NCI-H510A treated with DMSO at 0.1 percent for 48 hours (cell line): ENCODE measurements at places on chromosomes 11 and 22.
A peak's percentile ranks its signal among the peaks of the same experiment; 100 is the strongest.

- DNase-seq, result no peak
Measured at GRCh38 chr22:47995264-47995627, 1232.8 kb downstream of the TBC1D22A start.

DNA sequence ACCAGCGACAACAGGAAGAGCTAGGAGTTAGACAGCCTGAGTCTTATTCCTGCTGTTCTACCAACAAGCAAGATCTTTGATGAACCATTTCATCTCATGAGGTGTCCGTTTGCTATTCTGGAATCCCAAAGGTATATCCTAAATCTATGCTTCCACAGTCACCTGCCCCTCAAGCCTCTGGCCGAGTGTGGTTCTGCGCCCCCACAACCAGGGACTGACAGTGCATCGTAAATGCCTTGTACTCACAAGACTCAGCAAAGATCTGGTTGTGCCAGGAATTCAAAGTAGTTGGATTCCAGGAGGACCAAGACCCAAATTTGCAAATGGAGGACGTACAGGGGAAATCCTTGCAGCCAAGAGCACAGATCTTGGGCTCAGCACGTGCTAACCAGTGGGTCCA, 47.5 kb upstream of the JAM3 start:
- no peak for DNase-seq

- no peak for DNase-seq
Measured at GRCh38 chr11:41947392-41947791, 487.9 kb upstream of the LRRC4C start.

DNA sequence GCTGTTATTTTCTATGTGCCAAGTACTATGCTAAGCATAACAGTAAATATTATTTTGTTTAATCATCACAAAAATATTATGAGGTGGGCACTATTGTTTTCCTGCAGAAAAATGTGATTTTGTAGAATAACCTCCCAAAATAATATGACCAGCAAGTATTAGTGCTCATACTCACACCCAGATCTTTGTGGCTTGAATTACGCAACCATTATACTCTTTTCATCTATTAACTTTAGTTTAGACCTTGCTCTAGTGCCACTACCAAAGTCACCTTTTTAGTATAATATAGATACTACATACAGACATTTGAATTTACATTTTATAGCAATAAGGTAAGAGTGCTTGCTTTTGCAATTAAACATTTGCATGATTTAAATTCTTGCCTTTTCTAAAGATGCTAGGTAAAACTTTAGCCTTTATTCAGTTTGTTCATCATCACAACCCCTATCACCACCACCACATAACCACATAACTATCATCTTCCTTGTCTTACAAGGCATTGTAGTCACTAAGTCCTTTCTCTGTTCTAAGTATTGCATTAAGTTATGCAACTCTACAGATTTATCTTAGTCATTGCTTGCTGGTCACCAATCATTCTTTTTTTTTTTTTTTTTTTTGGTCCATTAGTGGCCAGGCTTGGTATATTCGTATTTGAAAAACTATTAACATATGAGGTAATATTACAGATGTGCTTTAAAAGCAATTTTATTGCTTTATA, 68.4 kb downstream of the GAS2 start:
- DNase-seq, result no peak

- no peak for DNase-seq
Measured at GRCh38 chr11:98180921-98181320, 839.8 kb upstream of the CNTN5 start.

DNA sequence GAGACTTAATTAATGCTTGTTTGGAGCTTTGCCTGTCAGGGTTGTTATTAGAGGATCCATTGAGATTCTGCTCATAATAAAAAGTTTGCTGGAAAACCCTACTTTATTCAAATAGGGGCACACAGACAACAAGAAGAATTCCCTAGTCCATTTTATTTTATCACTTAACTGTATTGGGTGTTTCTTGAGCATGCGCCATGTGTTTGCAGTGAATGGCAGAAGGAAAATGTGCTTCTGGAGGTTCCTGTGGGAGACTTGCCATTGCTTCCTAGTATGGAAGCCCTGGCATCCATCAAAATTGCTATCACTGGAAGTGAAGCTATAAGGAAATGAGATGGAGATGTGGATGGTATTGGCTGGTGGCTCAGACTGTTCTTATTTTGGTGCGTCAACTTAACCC, 106.6 kb upstream of the GALNT18 start:
- DNase-seq, result no peak

GRCh38 chr11:47408598-47409439, 429 bp downstream of the SLC39A13 start:
- no peak for DNase-seq

- DNase-seq, result no peak
Measured at GRCh38 chr11:95595973-95596489, 193.6 kb downstream of the FAM76B start.

DNA sequence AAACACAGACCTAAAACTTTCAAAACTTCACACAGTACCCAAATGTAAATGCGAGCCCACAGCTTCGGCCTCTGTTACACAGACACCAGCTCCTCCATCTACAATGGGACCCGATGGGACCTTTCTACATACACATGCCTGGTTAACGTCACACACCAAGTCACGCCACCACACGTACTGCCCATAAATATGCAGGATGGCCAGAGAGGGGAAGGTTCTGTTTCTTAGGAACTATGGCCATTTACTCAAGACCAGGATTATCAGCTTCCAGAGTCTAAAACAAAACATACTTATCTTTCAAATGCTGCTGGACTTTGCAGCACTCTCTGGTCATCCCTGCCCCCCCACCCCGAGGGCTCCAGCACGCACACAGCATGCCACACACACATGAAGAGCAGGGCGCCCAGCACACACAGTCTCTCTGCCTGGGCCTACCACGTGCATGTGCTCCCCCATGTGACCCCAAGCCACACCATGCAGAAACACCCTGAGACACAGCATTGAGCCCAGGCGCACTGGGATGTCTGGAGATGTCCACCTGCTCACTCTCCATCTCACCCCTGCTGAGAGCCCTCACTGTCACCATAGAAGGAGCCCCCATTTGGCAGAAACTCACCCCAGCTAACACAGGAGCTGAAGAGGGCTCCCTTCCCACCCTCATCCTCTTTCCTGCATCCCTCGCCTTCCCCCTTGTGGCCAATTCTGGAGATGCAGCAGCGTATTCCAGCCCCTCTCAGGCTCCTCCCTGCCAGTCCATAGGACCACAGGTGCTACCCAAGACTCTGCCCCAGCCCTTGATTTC, 61.8 kb downstream of the SLC22A12 start:
- peak; percentile 42 for DNase-seq

GRCh38 chr22:19877626-19878339, 23.1 kb upstream of the GNB1L start:
- no peak for DNase-seq

DNA sequence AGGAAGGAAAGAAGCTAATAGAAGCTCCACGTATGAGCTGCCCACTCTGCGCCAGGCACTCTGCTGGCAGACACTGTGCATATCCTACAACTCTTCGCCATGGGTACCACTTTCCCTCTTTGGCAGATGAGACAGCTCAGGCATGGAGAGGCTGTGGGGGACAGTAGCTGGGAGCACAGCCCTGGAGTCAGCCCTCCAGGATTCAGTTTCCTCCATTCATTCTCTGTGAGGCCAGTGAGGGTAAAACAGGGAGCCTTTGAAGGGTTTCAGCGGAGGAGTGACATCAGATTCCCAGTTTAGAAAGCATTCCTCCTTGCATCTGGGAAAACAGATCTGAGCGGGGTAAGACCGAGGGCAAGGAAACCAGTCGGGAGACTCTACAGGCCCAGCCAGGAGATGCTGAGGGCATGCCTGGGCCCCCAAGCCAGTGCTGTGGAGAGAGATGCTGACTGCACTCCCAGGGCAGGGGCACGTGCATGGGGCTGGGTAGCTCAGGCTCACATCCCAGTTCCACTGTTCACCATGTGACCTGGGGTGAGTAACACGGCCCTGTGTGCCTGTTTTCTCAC, 58.3 kb upstream of the EMID1 start:
- no peak for DNase-seq

- no peak for DNase-seq
Measured at GRCh38 chr11:3139481-3140290, 25.4 kb downstream of the OSBPL5 start.

- DNase-seq, result no peak
Measured at GRCh38 chr11:96319898-96320656, 22.9 kb downstream of the MAML2 start.

GRCh38 chr11:12109591-12110196, 696 bp upstream of the MICAL2 start:
- no peak for DNase-seq

DNA sequence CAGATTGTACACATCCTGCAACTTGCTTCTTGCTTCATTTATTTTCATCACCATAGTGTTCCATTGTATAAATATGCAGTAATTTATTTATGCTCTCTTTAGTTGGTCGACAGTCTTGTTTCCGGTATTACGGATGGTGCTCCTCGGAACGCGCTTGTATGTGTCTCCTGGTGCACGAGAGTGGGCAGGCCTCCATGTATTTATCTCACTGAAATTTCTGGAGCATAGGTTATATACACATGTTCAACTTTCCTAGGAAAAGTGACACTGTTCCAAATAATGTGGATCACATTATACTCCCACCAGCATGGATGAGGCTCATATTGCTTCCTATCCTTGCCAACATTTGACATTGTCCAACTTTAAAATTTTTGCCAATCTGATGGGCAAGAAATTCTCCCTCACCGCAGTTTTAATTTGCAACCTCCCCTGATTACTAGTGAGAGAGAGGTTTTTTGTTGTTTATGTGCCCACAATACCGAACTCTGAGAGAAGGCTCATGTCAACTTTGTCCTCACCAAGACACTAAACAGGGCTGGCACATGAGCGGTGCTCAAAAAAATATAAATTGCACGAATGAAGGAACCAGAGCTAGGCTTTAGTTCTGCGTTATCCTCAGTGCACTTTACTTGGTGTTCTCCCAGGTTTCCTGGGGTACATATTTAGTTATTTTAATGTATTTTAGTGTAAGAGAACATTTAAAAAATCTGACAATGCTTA, 3.8 kb downstream of the CSNK2A3 start:
- DNase-seq, result no peak

- DNase-seq, result no peak
Measured at GRCh38 chr11:123191939-123192338, 3.1 kb downstream of the CLMP start.

- DNase-seq, result no peak
Measured at GRCh38 chr11:17865765-17866428, 131.3 kb downstream of the KCNC1 start.

DNA sequence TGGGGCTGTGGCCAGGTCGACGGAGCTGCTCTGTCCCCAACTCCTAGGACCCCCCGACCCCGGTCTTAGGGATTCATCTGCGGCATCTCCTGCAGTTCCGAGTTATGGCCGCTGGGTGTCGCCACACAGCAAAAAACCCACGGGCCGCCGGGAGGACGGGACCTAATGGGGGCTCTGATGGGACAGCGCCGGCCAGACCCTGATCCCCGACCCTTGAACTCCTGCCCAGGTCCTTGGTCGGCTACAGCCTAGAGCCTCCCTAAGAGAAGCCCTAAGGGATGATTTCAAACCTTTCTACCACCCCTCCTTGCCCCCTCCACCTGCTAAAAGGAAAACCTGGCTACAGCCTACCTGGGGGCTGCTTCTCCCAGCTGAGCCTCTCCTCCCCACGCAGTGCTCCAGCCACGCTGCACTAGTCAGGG, 30.8 kb upstream of the LRRC10B start:
- DNase-seq, result peak; percentile 24

DNA sequence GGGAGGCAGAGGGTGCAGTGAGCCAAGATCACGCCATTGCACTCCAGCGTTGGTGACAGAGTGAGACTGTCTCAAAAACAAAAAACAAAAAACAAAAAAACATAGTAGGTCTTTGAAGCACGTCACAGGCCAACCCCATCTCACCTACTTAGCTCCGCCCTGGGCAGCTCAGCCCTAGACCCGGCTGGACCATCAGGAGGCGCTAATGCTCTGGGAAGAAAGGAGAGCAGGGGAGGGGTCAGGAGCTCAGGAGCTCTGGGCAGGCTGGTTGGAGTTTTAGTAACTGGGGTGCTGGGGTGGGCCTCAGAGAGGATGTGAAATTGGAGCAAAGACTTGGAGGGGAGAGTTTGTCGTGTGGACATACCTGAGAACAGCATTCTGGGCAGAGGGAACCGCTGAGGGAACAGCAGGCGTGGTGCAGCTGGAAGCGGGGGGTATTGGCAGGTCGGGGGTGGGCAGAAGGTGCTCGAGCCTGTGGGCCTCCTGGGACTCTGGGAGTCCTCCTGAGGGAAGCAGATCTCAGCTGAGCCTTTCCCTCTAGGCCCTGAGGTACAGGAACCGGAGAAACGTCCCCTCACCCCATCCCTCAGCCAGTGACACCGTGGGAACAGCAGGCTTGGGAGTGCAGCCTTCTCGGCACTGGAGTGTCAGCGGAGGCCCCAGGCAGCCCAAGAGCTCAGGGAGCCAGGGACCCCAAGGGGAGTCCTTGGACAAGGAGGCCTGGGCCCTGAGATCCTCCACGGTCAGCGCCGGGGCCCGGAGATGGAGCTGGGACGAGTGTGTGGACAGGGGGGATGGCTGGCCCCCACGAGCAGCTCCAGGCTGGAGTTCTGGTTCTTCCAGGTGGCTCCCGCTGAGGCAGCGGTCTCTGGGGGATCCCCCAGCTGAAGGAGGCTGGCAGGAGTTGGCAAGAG, 2.2 kb upstream of the RPS6KA4 start:
- DNase-seq, result peak; percentile 33

DNA sequence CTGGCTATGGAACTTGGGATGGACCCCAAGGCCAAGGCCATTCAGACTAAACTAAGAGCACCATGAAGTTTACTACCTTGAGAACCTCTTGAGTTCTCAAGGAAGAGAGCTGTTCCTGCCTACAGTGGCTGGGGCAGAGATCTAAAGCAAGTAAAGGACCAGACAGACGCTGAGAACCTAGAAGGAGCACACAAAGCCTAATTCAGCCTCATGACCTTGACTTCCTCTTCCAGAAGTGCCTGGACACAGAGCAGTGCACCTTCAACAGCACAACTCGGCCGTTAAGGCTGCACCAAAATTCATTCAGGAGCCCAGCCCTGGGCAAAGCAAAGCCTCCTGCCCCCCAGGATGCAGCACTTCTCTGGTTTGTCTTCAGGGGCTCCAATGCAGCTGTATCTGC, 82.9 kb upstream of the AKIP1 start:
- DNase-seq, result no peak

DNA sequence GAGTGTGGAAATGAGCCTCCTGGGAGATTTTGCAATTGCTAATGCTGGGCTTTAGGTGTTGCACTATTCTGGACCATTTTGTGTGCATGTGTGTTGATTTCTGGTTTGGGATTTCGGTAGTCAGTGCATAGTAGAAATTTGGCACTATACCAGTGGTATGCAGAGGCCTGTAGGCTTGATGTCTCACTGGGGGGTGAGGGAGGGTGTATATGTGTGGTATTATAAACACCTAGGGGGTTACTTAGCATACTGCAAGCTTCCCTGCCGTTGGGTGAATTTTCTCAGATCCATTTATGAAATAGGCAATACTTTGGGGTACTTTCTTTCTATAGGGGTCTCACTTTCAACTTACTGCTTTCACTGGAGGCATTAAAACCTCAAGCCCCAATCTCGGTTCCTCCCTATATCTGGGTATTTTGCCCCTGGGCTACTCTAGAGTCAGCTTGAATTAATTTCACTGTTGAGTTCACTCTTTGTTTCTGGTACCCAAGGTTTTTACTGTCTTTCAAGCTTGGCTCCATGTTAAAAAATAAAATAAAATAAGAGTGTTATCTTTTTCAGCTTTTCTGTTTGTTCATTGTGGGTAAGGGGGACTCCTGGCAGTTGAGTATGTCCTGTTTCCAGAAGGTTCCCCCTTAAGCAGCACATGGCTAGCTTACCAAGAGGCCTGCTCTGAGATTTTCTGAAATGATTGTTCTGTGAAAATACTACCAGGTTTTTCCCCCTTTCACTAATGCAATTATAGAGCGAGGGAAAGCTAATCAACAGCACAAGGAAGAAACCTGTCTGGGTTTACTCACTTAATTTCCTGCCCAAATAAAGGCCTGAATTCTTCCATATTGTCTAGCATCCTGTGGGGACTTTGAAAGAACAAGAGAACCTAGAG, 45.8 kb downstream of the PPFIBP2 start:
- no peak for DNase-seq
